ENCODE measurements at places on chromosomes 4 and X.

- no peak for DNase-seq
These were observed 17.0 kb downstream of the TSPAN5 start for GRCh38 chr4:98641376-98641775.

DNA sequence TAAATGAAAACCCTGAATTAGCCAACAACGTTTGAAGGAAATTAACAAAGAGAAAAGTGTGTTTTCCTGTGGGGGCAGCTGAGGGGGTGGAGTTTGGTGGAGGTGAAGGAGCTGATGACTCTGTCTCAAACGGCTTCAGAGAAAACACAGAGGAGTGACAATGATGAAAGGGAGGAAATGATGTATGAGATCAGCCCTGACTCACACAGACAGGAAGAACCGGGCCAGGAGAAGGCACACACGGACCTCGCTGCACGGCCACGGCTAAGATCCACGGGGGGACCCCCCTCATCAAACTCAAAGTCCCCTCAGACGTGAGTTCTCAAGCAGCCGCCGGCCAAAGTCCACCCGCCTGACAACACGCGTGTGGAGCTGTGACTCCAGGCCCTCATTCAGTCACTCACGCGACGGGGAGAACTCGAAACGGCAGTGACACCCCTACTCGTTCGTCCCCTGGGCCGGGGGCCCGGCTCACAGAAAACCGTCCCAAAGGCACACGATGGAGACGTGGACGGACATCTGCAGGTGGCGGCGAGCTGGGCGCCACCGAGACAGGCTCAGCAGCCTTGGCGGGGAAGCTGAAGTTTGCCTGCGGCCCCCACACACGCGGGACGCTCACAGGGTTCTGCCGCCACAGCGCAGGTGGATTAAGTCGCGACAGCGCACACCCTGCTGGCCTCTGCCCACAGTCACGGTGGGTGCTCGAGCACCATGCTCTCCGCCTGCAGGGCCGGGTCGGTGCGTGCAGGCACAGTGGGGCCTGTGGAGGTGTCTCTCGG is 28.8 kb downstream of the PPP2R3B start:
- DNase-seq, result no peak

- DNase-seq, result no peak
These were observed 318.7 kb downstream of the SLC7A11 start for GRCh38 chr4:137923494-137923893.

DNA sequence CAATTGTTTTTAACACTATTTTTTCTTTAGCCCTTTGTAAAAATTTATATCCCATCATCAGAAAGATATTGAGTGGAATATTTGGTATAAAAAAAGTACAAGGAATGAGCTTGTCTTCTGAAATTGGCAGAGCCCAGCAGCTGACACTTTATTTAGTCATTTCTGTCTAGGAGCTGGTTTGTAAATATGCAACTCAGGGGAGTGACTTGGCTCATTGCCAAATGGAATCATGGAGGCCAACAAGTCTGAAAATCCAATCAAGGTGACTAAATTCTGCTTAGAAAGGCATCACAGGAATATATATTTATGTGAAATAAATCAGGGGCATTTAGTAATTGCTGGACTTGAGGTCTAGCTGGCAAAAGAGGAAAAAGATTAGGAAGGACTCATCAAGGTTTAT is 74.4 kb downstream of the OTC start:
- DNase-seq, result no peak

GRCh38 chrX:46244451-46244850 is 300.8 kb downstream of the ZNF674 start:
- no peak for DNase-seq

DNA sequence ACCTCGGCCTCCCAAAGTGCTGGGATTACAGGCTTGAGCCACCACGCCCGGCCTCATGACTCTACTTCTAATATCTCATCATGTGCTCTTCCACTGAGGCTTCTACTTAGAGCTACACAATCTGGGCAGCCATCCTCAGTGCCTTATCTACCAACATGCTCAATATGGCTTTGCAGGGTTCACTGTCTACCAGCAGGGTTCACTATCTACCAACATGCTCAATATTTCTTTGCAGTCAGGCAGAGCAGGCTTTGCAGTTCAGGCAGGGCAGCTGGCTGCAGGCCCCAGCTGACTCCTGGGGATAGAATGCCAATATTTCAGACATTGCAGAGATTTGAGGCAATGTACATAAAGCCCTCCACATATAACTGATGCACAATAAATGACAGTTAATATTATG is 47.5 kb downstream of the PKD2 start:
- DNase-seq, result no peak

- no peak for DNase-seq
These were observed 512.3 kb downstream of the FAT4 start for GRCh38 chr4:125826801-125827695.

GRCh38 chrX:155923200-155923599 is 42.1 kb downstream of the VAMP7 start:
- DNase-seq, result no peak

GRCh38 chr4:92970996-92971395 is 667.2 kb downstream of the GRID2 start:
- DNase-seq, result no peak

GRCh38 chr4:85496933-85497332 is 22.0 kb downstream of the ARHGAP24 start:
- DNase-seq, result no peak

DNA sequence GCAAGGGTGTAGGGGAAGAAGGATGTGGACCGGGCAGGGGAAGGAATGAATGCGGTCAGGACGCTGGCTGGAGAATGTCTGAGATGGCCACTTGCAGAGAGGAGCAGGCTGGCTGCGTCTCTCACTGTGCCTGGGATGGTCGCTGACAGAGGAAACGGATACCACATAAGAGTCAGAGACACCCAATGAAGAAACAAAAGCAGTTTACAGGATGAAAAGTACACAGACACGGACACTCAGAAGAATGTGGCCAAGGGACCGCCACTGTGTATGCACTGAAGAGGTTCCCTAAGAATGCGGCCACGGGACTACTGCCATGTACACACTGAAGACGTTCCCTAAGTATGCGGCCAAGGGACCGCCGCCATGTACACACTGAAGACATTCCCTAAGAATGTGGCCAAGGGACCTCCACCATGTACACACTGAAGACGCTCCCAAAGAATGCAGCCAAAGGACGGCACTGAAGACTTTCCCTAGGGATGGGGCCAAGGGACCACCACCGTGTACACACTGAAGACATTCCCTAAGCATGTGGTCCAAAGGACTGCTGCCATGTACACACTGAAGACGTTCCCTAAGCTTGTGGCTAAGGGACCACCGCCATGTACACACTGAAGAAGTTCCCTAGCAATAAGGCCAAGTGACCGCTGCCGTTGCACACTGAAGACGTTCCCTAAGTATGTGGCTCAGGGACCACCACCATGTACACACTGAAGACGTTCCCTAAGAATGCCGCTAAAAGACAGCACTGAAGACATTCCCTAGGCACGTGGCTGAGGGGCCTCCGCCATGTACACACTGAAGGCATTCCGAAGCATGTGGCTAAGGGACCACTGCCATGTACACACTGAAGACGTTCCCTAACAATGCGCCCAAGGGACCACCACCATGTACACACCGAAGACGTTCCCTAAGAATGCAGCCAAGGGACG is 32.2 kb downstream of the DHRSX start:
- no peak for DNase-seq

GRCh38 chr4:151415978-151416377 is 7.0 kb downstream of the FHIP1A start:
- DNase-seq, result no peak

DNA sequence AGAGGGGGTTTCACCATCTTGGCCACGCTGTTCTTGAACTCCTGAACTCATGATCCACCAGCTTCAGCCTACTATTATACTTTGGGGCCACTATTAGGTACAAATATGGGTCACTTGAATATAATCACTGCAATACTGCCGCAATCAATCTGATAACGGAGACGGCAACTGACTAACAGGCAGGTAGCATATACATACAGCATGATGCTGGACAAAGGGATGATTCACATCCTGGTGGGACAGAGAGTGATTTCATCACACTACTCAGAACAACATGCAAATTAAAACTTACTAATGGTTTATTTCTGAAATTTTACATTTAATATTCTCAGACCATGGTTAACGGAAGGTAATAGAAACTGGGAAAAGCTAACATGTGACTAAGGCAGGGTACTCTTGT is 10.9 kb downstream of the LRBA start:
- DNase-seq, result no peak

- no peak for DNase-seq
These were observed 167.7 kb downstream of the DCAF12L2 start for GRCh38 chrX:125998432-125998831.

DNA sequence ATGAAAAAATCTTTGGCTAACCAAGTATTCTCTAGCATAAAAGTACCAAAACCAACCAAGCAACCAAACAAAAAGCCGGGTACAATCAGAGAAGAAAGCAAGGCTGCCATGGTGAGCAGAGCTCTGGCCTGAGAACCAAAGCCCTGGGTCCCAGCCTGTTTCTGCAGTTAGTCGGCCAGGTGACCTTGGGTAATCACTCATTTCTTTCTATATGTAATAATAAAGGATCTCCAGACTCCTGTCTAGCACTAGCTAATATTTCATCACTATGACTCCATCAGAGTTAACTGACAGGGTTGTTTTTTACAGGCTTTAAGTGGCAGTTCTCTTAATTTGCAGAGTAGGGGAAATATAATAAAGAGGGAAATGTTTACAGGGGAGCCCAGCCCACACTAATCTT is 34.0 kb upstream of the RASGEF1B start:
- DNase-seq, result no peak

- no peak for DNase-seq
These were observed 162.8 kb downstream of the THOC2 start for GRCh38 chrX:123570011-123570590.

DNA sequence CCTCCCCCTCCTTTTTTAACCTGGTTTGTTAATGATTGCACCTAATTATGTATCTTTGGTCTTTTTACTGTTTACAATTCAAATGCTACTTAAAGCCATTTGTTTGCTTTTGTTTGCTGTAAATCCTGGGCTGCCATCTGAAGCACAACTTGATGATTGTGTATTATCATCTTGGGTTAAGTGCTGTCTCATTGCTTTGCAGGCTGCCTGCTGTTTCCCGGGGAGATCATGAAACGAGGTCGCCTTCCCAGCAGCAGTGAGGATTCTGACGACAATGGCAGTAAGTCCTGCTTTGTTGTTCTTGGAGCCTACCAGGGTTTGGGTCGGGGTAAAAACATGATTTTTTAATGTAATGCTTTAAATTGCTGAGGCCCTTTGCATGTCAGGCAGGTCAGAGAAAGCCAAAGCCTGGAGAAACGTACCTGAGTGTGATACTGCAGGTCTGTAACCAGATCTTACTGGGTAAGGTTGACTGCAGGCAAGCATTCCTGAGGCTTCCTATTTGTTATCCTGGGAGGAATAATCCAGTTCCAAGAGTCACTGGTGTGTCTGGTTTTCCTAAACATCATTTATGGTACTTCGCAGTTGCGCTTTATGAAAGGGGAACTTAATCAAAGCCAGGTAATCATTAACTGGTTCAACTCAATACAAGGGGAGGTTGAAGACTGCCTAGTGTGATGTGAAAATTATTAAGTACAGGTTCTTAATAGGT is 22.2 kb downstream of the JADE1 start:
- DNase-seq, result no peak

DNA sequence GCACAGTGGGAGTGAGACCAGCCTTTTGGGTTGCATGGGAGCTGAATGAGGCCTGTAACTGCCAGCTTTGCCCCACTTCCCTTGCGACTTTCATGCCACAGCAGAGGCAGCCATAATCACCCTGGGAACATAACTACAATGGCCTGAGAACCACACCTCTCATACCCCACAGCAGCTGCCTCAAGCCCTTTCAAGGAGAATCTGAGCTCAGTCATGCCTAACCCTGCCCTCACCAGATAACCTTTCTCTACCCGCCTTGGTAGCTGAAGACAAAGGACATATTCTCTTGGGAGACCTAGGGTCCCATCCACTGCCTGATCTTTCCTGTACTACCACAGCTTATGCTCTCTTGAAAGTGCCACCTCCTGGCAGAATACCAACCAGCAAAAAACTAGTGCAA is 599.9 kb upstream of the IGFBP7 start:
- DNase-seq, result no peak

GRCh38 chrX:6384371-6384770 is 150.5 kb downstream of the VCX3A start:
- DNase-seq, result no peak

- DNase-seq, result no peak
These were observed 108.3 kb downstream of the TBC1D19 start for GRCh38 chr4:26692014-26692726.

GRCh38 chr4:87445964-87446363 is 23.6 kb downstream of the NUDT9 start:
- DNase-seq, result no peak

GRCh38 chr4:140082391-140082755 is 71.6 kb downstream of the MAML3 start:
- no peak for DNase-seq

DNA sequence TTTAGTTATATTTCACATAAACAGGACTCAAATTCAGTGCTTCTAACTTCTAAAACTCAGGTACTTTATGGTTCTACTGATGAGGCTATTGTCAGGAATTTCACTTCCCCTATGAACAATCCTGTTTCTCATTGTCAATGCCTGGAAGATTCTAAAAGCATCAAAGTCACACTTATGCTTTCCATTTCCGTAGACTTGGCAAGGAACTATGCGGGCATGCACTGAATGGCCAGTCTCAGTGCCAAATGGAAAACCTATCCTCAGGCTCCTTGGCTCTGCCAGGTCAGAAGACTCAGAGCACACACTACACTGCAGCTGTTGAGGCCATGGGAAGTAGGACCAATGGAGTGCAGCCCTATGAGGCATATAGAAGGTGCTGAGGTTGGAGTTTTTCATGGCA is 97.0 kb upstream of the PTPN13 start:
- DNase-seq, result no peak

DNA sequence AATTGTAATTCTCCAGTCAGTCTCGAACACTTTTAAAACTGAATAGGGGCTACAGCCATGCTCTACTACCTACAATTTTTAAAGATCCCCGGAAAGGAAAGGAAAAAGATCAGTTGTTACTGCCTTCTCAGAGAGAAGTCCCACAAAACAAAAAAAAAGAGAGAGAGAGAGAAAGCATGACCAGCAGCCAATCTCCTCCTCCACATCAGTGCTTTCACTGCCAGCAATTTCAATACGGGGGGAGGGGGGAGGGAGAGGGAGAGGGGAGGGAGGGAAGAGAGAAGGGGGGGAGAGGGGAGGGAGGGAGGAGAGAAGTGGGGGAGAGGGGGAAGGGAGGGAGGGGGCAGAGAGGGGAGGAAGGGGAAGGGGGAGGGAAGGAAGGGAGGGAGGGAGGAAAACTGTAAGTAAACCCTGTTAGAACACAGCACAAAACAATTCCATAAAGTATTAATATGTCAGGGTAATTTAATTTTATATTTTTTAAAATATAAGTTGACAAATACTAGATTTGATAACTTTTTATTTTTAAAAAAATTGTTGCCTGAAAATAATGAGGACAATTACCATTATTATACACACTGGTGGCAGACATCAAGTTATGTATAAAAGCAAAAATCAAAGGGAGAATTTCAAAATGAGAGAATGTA is 108.0 kb downstream of the LRBA start:
- DNase-seq, result no peak

GRCh38 chr4:86895692-86896488 is 3.7 kb upstream of the C4orf36 start:
- DNase-seq, result no peak

- DNase-seq, result no peak
These were observed 159.8 kb downstream of the SLC4A4 start for GRCh38 chr4:71498625-71499024.

Data from stimulated activated CD4-positive, alpha-beta T cell treated with anti-CD3 and anti-CD28 coated beads, Interleukin-1b, Interleukin-23, amount 100 ng/mL, for 1 hour (primary cell).